ENCODE measurements at places on chromosomes 3 and 15.

GRCh38 chr3:99789011-99789721, 28.5 kb upstream of the CMSS1 start:
- no peak for DNase-seq

GRCh38 chr15:25243800-25244097, 195.1 kb downstream of the UBE3A start:
- no peak for DNase-seq

GRCh38 chr15:78617076-78617475, 3.7 kb downstream of the CHRNA3 start:
- no peak for DNase-seq

DNA sequence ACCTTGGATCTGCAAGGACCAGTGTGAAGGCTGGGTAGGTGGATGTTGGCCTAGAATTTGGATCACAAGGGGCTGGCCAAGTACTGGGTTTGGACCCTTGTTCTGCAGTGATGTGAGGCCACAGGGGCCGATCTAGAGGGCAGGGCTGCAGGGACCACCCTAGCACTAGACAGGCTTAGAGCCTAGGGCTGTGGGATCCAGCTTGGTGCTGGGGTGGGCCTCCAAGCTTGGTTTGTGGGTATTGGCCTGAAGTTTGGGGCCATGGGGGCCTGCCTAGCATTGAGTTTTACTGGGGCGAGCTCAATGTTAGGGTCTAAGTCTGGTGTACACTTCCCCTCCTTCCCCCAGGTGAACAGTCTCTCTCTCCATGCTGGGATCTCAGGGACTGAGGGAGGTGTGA, 36.5 kb downstream of the UBE3A start:
- no peak for DNase-seq

DNA sequence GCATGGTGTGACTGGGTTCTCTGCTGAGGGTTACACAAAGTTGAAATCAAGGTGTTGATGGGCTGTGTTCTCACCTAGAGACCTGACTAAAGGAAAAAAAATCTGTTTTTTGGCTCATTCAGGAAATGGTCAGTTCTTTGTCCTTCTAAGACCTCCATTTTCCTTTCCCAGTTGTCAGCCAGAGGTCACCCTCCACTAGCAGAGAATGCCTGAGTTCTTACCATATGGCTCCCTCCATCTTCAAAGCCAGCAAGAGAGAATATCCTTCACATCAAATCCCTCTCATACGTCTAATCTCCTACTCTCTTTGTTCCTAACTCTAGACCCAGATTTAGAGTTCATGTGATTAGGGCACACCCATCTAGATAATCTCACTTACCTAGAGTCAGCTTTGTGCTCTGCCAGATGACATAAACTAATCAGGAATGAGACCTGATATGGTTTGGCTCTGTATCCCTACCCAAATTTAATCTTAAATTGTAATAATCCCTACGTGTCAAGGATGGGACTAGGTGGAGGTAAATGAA, 19.4 kb downstream of the ANKRD28 start:
- DNase-seq = no peak

DNA sequence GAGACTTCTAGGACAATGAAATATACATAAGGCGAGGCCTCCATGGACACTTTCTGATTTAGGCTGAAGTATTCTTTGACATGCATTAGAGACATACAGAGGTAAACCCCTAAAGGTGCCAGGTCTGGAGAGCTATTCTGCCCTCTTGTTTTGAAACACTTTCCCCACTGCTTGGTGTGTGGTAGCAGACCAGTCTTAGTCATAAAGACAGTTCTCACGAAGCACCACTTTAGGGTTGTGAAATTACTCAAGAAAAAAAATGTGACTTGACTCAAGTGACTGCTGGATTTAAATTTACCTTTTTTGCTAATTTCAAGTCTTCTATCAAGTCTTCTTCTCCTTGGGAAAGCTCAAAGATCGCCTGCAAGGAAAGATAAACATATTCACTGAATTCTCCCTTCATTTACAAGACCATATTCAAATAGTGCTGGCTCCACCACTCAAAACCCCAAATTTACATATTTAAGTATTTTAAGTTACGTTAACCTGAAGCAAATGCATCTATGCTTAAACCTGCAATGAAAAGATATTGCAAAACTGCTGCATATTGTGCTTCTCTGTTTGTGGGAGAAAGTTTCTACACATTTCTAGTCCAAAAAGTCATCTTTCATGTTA, 48.4 kb downstream of the ARHGEF3 start:
- DNase-seq = no peak

DNA sequence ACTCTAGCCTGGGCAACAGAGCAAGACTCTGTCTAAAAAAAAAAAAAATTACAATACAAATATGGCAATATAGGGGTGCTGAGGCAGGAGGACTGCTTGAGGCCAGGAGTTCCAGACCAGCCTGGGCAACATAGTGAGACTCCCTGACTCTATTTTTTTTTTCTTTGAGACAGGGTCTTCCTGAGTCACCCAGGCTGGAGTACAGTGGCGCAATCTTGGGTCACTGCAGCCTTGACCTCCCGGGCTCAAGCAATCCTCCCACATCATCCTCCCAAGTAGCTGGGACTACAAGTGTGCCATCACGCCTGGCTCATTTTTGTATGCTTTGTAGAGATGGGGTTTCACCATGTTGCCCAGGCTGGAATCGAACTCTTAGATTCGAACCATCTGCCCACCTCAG, 17.3 kb upstream of the RAB11A start:
- no peak for DNase-seq

DNA sequence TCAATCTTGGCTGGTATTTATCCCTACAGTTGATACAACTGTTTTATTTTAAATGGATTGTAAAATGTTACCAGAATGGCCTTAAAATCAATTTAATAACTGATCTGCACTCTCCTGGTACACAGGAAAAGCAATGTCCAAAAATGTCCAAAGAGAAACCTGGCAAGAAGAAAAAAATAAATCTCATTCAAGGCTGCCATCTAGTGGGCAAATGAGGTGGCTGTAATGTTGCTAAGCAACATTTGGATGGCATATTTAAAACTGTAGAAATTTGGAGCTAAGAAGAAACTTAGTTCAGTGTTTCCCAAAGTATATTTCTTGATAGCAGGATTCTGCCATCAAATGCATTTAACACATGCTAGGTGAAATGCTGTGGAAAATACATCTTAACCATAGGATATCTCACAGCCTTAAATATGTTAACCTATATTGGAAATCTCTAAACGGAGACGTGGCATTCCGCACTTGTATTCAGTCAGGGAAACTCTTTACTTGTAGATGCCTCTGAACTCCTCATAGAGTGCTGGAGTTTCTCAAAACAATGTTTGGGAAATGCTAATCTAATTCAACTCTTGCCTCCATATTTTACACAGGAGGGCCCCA, 216.8 kb downstream of the ERC2 start:
- DNase-seq = no peak

- DNase-seq = no peak
Measured at GRCh38 chr3:178392511-178392926, 143.7 kb upstream of the KCNMB2 start.

DNA sequence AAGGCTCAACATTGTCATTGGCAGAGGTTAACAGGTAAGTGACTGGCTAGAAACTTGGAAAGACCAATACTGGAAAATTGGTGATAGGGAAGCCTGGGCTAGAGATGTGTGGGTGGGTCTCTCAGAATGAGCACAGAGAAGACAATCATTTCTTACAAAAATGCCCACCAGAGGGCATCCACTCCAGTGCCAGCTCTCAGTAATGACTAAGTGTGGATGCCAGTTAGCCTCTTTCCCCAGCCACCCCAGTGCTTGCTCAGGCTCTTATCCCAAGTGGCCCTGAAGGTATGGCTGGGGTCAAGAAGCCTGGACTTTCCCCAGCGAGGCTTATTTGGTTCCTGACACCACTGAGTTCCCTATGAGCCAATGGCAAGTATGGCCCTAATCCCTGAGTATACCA, 115.9 kb upstream of the ST8SIA2 start:
- no peak for DNase-seq

GRCh38 chr3:36172699-36173098, 207.6 kb upstream of the STAC start:
- no peak for DNase-seq

- DNase-seq = no peak
Measured at GRCh38 chr3:59553076-59553475, 503.3 kb upstream of the CFAP20DC start.

DNA sequence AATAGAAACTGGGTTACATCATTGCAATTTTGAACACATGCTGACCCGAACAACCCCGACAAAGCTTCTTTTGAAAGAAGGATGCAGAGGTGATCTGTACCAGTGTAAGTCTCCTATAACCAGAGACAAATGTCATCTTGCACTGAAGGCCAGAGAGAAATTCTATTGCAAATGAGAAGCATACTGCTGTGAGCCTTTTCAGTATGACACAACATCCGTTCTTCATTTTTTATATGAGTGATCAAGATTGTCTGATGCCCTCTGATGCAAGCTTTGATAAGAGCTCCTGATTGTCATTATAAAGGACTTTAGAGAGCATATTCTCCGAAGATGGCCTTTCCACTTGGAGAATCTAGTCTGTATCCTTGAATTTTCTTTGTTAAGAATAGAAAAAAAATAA, 36.9 kb downstream of the PCOLCE2 start:
- DNase-seq = no peak

DNA sequence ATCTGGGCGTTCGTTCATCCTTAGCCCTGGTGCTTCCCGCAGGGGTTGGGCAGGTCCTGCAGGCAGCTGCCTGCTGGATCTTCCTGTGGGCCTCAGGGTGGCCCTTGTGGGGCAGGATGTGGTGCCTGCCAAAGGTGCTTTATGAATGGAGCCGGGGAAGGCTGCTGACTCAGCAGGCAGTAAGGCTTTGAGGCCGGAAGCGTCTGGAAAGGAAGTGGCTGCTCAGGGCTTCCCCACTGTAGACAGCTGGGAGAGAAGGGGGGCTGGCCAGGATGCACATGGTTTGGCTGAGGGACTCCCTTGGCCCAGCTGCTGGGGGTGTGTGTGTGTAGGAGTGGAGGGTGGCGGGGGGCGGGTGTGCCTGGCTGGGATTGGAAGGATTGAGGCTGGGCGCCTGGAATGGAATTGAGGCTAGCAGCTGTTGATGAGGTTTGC, 12.9 kb downstream of the CD276 start:
- DNase-seq = peak; percentile 35

DNA sequence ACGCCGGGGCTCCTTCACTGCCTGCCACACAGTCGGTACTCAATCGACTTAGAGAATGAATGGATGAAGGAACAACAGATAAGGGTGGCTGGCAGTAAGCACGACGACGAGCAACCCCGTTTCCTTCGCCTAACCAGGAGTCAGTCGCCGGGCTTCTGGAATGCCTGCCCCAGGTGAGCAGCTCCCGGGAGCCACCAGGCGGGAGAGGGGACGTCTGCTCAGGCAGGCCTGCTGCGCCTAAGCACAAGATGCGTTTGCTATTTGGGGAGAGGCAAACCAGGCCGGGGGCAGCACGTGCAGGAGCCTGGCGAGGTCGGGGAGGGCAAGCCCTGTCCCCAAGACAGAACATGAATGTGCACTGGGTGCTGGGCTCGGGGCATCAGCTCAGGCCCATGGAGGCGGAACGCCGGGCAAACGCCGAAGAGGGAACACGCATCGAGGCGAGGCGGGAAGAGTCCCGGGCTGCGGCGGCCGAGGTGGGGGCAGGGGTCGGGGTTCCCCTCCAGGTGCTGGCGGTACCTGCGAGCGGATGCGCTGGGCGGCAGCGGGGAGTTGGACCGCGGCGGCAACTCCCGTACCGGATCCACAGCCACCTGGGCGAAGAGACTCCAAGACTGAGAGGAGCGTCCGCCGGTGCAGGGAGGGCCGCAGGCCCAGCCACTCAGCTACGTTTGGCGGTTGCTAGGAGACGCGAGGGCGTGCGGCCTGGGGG, at the start of gene CFAP92:
TSS of gene CFAP92 (minus strand) at position 616 of the 712 bp plus-strand sequence. CDS start 772 bp downstream, outside the sequence.
- DNase-seq = peak; percentile 87

GRCh38 chr3:149245738-149246451, 24.3 kb upstream of the CP start:
- DNase-seq = no peak

GRCh38 chr3:65659396-65659795, 379.3 kb downstream of the MAGI1 start:
- no peak for DNase-seq

- DNase-seq = no peak
Measured at GRCh38 chr3:138782755-138783154, 52.0 kb downstream of the PIK3CB start.

DNA sequence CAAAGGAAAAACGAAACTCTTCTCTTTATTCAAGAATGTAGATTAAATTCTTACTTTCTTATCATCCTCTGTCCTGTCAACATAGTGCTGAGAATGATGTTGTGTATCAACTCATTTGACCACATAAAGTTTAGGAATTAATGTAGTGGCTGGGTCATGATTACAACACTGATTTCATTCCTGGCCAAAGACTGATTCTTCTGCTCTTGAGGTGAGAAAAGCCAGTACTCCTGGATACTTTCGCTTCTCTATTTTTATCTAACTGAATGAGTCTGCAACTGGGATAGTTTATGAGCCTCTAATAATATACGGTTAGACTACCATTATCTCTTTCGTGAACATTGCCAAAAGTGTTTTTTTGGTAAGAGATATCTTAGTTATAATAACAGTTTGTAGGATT, 173.0 kb downstream of the LPP start:
- DNase-seq = no peak

DNA sequence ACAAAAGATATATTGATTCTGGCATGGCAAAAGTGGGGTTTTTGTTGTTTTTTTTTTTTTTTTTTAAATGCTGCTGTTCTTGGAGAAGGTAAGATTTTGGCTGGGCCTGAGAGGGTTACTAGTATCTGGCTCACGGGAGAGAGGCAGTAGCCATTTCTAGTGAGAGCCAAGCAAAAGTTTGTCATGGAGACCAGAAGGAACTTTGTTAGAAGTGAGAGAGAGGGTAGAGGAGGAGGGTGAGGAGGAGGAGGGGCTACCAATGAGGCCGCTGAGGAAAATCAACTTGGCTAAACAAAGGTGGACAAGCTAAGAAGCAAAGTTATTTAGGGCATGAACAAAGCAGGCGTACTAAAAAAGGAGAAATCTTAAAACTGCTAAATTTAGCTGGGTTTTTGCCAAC, 48.9 kb upstream of the STRIT1 start:
- DNase-seq = no peak

DNA sequence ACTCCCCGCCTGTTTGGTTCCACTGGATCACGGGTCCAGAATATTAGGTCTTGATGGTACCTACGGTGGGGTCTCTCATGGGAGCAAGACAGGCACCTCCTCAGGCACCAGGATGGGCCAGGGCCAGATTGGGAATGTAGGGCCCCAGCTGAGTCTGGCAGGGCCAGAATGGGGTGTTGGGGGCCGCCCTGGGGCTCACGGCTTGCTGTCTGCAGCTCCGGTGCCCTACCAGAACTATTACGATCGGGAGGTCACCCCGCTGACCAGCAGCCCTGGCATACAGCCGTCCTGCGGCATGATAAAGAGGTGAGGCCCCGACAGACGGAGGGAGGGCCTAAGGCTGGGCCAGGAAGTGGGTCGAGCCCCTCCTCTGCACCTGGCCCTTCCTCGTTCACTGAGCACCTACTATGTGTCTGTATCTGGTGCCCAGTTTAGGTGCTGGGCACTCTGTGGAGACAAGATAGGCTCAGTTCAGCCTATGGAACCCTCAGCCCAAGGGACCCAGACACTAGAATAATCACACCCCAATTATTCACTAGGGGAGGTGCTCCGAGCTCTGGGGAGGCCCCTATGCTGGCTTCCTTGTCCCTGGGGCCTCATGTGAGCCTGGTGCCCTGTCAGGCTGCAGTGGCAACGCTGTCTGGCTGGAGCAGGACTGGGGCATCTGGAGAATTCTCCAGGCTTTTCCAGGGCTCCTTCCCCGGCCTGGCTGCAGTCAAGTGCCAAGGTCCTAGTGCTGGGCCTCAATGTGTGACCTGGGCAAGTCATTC, 37.9 kb downstream of the PSTPIP1 start:
- no peak for DNase-seq

Measured in stimulated activated CD8-positive, alpha-beta memory T cell treated with anti-CD3 and anti-CD28 coated beads, Interleukin-2, amount 100 ng/mL, for 1 hour (primary cell).